ENCODE measurements at places on chromosomes 2 and 18.

DNA sequence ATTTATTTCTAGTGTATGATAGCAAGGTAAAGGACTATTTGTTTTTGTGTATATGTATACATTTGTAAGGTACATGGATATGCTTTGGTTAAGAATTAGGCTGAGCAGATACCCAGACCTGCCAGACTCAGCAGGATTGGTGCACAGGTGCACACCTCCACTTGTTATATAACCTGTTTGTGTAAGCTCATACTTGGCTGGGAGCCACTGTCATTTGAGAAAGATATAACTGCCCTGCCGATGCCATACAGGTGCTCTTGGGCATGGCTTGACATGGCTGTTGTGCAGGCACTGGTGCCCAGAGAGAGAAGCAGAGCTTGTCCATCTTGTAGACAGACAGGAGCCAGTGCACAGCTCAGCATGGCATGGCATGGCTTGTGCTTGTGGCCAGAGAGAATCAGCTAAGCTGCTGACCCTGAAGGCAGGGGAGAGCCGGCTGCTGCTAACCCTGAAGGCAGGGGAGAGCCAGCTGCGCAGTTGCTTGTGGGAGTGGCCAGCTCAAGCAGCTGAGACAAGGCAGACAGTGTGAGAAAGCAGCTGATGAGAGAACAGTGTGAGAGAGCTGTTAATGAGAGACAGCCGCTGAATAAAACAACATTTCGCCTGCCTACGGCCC lies 136.5 kb downstream of the RNF144A start:
- no peak overlapping the region for H3K27ac ChIP-seq
- H3K36me3 ChIP-seq: no peaks in the 10 kb centered on the region
- H3K4me1 ChIP-seq: no peaks in the 10 kb centered on the region
- no peak for DNase-seq
- H3K4me3 ChIP-seq: no peak overlapping the region

DNA sequence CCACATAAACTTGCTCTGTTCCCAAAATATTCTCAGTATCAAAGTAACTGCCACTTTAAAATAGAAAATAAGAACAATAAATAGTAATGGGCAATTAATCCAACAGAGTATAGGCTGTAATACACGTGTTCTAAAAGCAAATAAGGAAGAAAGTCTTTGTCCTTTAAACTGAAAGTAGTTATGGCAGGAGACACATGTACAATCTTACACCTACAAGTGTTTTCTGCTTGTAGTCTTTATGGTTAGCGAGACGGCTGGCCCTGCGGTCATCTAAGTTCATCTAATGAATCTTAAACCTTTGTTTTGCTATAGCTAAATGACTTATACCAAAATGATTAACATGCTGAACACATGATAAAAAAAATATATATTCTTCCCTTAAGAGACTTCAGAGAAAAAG lies 32.4 kb downstream of the CYB5A start:
- H3K36me3 ChIP-seq: peaks cover under 1% of the 10 kb centered on the region
- H3K27me3 ChIP-seq: no peaks in the 10 kb centered on the region
- no peak overlapping the region for H3K27ac ChIP-seq
- H3K4me3 ChIP-seq: no peak overlapping the region
- no peak for DNase-seq

- no peak for DNase-seq
- no peak overlapping the region for H3K27ac ChIP-seq
- no peaks in the 10 kb centered on the region for H3K4me1 ChIP-seq
- H3K36me3 ChIP-seq: peaks cover 7% of the 10 kb centered on the region
- no peak overlapping the region for H3K4me3 ChIP-seq
These were observed 1005.7 kb upstream of the PIK3C3 start for GRCh38 chr18:40949114-40949950.

DNA sequence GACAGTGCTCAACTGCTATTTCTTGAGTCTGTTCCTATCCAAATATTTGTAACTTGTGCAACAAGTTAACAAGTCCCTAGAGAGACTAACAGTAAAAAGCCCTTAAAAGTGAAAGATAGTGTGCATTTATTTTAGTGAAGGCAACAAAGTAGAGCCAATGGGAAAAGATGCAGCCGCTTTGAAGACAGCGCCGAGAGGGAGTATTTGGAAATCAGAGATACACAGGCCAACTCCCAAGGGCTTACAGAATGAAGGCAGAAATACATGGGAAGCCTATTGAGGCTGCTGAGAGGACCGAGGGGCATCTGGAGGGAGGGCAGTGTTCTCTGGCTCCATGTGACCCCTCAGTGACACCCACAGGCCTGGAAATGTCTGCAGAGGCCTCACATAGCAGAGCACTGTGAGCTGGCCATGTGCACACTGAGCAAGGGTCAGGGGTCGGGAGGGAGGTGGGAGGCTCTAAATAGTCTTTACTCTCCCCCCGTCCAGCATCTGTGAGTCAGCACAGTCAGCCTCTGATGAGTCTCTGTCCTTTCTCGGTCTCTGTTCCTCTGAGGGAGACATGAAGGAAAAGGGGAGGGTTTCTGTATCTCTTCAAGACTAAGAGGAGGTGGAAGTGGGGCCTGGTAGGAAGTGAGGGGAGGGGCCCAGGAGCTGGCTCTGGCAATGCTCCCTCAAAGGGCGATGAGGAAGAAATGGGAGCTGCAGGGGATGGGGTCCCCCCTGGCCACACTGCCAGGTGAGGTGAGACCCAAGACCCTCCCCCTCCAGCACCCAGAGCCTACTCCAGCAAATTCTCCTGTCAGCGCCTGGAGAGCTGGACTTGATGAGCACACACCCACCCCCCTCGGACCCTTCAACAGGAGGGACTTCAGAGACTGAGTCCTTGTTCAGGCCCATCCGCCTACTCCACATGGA lies 133.6 kb downstream of the SP3 start:
- DNase-seq: no peak
- H3K27me3 ChIP-seq: peaks cover 20% of the 10 kb centered on the region
- H3K36me3 ChIP-seq: no peaks in the 10 kb centered on the region
- H3K4me1 ChIP-seq: no peaks in the 10 kb centered on the region

DNA sequence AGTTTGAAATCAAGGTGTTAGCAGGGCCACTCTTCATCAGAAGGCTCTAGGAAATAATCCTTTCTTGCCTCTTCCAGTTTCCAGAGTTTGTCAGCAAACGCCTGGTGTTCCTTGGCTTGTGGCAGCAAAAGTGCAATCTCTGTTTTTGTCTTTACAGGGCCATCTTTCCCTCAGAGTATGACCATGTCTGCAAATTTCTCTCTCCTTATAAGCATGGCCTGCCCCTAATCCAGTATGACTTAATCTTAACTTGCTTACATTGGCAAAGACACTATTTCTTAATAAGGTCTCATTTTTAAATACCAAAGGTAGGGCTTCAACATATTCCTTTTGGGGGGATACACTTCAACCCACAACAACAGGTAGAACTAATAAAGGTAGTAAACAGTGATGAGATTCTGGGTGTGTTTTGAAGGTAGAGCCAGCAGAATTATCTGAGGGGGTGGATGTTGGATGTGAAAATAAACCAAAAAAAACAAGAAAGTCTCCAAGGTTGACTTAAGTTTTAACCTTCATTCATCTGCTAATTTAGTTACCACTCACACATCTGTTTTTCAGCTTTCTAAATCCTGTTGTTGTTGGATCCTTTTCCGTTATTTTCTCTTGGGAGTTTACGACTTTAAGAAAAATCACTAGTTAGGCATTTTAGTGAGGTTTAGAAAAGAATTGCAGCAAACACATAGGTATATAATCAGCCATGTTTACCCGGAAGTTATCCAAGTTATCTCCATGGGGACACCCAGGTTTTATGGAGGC lies 234.4 kb upstream of the FIGN start:
- no peak overlapping the region for H3K27ac ChIP-seq
- H3K4me3 ChIP-seq: no peak overlapping the region

DNA sequence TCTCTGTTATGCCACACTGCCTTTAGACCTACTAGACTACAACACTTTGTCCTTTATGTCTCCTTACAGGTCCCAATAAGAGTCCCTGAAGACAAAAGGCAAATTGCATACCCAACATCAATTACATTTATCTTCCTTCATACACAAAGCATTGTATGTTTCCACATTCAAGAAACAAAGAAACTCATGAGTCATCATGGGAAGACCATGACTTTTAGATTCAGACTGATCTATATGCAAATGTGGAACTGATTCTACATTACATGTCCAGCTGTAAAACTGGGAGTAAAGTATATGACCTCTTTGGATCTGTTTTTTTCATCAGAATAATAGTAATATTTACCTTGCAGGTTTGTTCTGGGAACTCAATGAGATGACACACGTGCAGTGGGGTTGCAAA lies 25.2 kb upstream of the HNMT start:
- H3K27ac ChIP-seq: no peak overlapping the region
- no peaks in the 10 kb centered on the region for H3K36me3 ChIP-seq
- no peaks in the 10 kb centered on the region for H3K27me3 ChIP-seq
- DNase-seq: no peak

GRCh38 chr18:3526421-3527354 lies 76.7 kb downstream of the TGIF1 start:
- no peak overlapping the region for H3K27ac ChIP-seq
- H3K4me3 ChIP-seq: peak overlapping the region; percentile 68
- H3K4me1 ChIP-seq: peaks cover 24% of the 10 kb centered on the region
- peaks cover 1% of the 10 kb centered on the region for H3K27me3 ChIP-seq
- no peak for DNase-seq

GRCh38 chr2:26685989-26686839 lies 6.3 kb upstream of the KCNK3 start:
- H3K36me3 ChIP-seq: no peaks in the 10 kb centered on the region
- no peak for DNase-seq
- no peak overlapping the region for H3K4me3 ChIP-seq
- no peaks in the 10 kb centered on the region for H3K4me1 ChIP-seq

DNA sequence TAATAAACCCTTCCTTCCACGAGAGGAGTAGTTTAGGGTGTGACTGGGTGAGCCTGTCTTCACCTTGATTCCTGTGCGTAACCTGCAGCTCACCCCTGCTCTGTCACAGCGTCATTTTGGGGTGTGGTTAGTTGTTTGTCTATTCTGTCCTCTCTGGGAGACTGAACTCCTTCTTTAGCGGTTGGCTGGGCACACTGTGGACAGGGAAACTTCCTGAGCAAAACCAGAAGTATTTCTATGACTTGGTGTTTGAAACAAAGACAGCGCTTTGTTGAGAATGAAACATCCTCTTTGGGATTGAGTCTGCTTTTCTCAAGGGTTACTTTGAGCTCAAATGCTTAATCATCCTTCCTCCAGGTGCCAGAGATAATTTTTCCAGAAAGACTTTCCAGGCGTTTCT lies 270.7 kb downstream of the HRH4 start:
- H3K36me3 ChIP-seq: no peaks in the 10 kb centered on the region
- no peak overlapping the region for H3K27ac ChIP-seq
- H3K4me1 ChIP-seq: no peaks in the 10 kb centered on the region

DNA sequence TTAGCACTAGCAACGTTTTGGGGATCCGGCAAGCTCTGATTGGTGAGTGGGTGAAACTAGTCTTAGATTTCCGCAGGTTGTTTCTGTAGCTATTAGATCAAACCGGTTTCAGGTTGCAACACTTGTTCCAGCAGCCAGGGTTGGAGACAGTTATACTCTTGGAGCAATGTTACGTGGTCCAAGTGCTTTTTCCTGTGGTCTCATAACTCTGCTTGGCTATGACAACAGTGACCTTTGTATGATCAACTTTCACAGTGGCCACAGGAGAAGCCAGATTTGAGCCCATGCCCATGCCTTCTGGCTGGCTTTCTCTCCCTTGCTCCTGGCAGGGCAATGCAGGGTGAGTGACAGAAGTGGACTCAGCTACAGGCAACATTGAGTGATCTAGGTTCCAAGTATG lies 84.5 kb upstream of the TAF1B start:
- no peak overlapping the region for H3K27ac ChIP-seq
- H3K4me3 ChIP-seq: no peak overlapping the region
- H3K4me1 ChIP-seq: peaks cover 53% of the 10 kb centered on the region
- DNase-seq: no peak
- no peaks in the 10 kb centered on the region for H3K36me3 ChIP-seq

DNA sequence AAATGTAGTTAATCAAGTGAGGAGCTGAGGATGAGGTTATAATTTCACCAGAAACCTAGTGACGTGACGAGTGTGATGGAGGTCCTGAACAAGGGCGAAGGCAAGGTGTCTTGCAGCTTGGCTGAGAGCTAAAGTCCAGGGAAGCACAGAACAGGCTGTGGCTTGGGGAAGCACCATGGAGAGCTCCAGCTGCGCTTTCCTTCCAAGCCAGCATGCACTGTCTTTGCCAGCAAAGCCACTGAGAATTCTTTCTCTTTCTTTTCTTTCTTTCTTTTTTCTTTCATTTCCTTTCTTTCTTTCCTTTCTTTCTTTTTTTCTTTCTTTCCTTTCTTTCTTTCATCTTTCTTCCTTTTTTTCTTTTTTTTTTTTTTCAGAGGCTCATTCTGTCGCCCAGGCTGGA lies 239.3 kb downstream of the FBXO15 start:
- no peaks in the 10 kb centered on the region for H3K4me1 ChIP-seq
- DNase-seq: no peak
- peaks cover 29% of the 10 kb centered on the region for H3K27me3 ChIP-seq

DNA sequence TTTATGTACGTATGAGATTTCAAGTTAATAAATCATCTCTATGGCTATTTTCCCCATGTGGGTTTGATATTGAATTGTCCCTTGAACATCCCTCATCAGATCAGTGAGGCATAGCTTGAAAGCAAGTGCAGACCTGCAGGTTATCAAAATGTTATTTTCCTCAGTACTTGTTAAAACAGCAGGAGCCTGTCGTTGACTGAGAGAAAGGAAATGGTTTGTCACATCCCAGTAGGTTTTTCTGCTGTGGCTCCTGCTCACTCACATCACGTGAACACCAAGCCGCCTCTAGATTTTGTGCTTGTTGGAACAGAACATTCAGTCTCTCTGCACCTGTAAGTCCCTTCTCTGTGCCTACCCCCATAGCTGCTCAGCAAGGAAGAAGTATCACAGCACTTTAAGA lies 340.3 kb downstream of the CELF4 start:
- H3K4me1 ChIP-seq: no peaks in the 10 kb centered on the region
- no peak overlapping the region for H3K4me3 ChIP-seq
- no peak for DNase-seq
- no peaks in the 10 kb centered on the region for H3K27me3 ChIP-seq
- no peak overlapping the region for H3K27ac ChIP-seq
- H3K36me3 ChIP-seq: peaks cover 3% of the 10 kb centered on the region

- no peaks in the 10 kb centered on the region for H3K27me3 ChIP-seq
- no peak overlapping the region for H3K4me3 ChIP-seq
- no peak overlapping the region for H3K27ac ChIP-seq
- no peaks in the 10 kb centered on the region for H3K36me3 ChIP-seq
- no peak for DNase-seq
These were observed 214.9 kb upstream of the CHST9 start for GRCh38 chr18:27400001-27400400.

- no peak for DNase-seq
- no peak overlapping the region for H3K4me3 ChIP-seq
- no peaks in the 10 kb centered on the region for H3K27me3 ChIP-seq
- H3K36me3 ChIP-seq: peaks cover 3% of the 10 kb centered on the region
- no peaks in the 10 kb centered on the region for H3K4me1 ChIP-seq
These were observed 58.1 kb downstream of the HEATR5B start for GRCh38 chr2:37026050-37026449.

Measured in activated T-cell treated with anti-CD3 and anti-CD28 coated beads, Interleukin-2, amount 50 U/mL, for 72 hours (primary cell).